Fibroblast of skin of scalp (primary cell): ENCODE measurements at places on chromosomes 11 and 22.

DNA sequence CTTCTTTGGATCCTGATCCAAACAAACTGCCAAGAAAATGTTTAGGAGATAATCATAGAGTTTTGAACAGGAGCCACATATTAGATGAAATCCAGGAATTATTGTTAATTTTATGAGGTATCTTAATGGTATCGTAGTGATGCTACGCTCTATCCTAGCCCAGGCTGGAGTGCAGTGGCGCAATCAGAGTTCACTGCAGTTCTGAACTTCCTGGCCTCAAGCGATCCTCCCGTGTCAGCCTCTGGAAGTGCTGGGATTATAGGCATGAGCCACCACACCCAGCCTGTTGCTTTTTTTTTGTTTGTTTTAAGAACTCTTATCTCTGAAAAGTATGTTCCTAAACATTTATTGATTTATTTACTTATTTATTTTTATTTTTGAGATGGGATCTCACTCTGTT, 2.4 kb downstream of the GSTT4 start:
- no peak for DNase-seq

DNA sequence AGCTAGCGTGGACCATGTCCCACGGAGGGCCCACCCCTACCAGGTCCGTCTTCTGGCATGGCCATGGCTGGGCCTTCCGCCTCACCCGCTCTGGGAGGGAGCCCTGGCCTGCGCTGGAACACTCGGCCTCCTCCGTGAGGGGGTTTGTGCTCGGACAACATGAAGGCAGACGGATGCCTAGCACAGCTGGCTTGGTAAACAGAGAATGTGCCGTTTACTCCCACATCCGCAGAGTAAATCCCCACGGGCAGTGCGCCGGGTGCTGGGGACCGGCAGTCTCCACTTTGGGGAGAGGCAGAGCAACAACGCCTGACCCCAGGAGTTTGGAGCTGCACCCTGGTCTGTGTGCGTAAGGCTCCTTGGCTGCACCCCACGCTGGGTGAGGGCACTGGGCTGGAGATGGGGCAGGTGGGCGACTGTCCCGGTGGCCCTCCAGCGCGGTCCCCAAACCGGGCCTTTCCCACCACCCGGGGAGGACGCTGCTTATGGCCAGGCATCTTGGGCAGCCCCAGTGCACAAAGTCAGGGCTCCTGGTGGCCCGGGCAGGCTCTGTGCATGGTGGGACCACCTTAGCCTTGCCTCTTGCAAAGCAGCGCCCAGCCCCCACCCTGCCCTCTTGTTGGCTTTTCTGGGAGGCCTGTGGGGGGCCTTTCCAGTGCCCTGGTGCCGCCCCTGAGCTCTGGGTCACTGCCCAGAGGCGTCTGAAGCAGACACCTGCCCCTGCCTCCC, 30.7 kb upstream of the MUC5AC start:
- DNase-seq = no peak

- no peak for DNase-seq
Measured at GRCh38 chr11:44539971-44540370, 25.5 kb upstream of the CD82 start.

DNA sequence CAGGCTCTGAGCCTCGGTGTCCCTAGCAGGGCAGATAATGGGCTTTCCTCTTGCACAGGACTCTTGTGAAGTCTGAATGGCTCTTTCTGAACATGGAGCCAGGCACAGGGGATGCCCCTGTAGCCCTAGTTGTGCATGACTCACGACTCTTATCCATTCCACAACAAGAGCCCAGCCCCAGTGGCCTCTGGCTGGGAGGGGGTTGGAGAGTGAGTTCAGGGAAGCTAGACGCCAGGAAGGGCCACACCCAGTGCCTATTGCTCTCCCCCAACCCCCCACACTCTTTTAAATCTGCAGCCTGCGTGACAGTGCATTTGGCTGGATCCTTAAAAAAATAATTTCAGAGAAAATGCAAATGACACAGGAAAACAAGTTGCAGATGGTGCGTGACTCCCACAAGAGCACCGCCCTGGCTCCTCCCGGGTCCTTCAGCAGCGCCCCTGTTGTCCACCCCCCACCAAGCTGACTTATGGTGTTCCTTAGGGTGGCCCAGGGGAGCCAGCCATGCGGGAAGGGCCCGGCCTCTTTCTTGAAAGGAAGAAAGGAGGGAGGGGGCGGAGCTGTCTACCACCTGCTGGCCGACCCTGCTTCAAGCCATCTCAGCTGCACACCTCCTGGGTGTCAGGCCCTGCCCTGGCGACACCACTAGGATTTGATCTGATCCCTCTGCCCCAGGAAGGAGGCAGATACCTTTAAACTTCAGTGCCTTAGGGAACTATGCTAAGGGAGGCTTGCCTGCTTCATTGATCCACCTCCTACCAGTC, 74.7 kb downstream of the MN1 start:
- peak; percentile 98 for DNase-seq

- DNase-seq = no peak
Measured at GRCh38 chr22:49549256-49550140, 278.2 kb downstream of the BRD1 start.

- DNase-seq = no peak
Measured at GRCh38 chr22:25833091-25833490, 91.1 kb downstream of the MYO18B start.

GRCh38 chr11:33804471-33804870, 30.2 kb upstream of the FBXO3 start:
- DNase-seq = no peak

- DNase-seq = no peak
Measured at GRCh38 chr11:35126879-35127581, 11.9 kb upstream of the CD44 start.

- DNase-seq = peak; percentile 31
Measured at GRCh38 chr11:118437208-118438125, 1.2 kb downstream of the KMT2A start.

DNA sequence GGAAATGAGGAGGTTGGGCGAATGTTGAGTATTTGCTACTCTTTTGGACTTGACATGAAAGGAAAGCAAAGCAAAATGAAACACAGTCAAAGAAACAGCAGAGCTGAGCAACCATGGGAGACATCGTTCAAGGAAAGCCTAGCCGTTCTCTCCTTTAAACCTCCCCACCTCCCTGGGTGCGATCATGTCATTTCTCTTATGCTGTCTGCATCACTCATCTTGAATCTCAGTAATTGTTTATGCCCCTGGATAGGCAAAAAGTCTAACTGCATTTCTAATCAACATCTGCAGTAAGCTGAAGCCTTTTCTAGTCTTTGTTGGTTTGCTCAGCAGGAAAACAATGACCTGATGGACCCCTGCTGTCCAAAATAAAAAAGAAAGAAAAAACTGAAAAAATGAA, 107.0 kb downstream of the MSANTD4 start:
- no peak for DNase-seq

DNA sequence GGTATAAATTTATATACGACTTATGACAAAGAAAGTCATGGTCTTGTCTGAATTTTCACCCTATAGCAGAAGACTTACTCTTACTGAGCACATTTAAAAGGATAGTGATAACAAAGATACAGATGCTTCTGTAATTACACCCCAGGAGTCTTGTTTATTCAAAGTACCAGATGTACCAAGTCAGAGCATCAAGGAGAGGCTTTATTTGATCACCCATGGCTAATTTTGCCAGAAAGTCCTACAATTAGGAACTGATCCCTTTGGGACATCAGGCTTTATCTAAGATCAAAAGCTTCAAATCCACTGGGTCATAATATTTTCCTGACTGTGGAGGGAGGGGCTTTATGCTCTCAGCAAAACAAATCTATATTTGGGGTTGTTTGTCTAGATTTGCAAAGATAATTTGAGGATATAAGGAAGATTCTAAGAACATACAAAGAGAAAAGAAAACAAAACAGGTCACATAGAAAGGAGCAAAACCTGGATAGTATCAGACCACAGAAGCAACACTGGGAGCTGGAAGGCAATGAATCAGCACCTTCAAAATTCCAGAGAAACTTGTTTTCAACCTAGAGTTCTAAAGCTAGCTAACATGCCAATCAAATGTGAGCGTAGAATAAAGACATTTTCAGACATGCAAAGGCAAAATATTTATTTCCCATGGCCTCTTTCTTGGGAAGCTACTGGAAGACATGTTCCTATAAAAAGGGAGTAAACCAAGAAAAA, 124.8 kb upstream of the CSNK2A3 start:
- DNase-seq = no peak

DNA sequence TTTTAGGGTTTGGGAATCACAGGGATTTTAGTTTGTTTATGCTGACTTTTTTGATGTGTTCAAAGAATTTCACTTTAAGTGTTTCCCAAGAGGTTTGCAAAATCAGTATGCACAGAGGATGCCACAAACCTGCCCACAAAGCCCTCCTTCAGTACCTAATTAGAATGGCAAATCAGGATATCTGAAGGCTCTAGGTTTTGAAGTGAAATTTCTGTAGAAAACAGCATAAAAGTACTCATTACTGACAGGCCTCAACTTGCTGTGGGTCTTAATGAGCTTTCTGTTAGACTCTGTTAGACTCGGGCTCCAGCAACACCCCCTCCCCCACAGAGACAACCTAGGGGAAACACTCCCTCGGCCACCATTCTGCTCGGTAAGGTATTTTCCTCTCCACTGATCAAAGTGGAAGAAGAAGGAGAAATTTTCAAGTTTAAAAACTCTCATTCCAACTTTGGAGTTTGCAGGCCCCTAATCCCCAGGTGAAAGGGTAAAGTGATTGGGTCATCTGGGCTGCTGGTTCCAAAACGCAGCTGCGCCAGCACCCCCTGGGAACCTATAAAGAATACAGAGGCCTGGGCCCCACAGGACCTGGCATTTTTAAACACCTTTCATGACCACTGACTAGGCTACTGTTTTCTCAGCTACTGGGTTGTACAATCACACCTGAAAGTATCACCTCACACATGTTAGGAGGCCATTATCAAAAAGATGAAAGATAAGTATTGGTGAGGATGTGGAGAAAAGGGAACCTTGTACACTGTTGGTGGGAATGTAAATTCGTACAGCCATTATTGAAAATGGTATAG, 67.5 kb downstream of the PLEKHA7 start:
- DNase-seq = no peak

DNA sequence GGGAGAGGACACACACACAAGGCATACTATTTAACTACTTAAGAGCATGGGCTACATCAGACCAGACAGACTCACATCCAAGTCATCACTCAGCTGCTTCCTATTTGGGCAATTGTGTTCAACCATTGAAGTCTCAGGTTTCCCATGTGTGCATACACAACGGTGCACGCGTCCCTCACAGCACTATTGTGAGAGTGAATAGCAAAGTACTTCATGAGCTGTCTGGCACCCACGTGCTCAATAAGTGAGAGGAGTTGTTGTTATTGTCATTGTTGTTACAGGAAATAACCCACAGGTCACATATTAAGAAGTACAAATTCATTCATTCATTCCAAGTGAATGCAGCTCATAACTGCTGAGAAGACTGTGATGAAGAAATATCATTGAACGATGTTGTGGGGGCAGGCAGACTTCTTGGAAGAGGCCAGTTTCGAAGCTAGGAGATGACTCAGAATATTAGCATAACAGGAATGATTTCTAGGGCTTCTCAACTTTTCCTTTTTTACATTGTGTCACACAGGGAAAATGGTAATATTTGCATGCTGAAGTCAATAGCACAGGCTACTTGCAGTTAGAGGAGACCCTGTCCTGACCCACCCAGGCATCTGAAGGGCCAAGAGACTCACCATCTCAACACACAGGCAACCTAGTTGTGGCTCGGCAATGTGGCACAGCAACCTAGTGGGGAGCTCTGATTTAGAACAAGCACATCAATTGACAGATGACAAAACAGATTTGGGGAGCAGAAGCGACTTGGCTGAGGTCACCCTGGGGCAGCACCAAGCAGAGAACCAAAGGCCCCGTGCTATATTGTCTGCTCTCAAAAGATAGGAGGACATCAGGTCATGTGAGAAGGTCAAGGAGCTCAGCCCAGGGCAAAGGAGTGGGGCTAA, 606.0 kb downstream of the BUD13 start:
- DNase-seq = peak; percentile 27

DNA sequence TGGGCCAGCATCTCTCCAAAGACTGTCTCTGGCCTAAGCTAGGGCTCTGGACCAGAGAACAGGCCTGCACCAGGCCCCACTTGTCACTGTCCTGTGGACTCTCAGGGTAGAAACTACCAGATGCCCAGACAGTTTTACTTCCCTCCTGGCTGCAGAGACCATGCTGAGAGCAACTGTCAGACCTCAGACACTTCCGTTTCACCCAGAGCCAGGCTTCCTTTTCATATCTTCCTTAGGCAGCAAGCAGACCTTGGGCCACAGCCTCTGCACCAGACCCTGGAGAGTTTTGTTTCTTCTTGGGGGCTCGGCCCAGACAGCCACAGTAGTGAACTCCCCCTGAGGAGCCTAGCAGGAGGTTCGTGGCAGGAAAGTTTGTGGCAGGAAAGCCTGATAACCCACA, 12.1 kb upstream of the FCHSD2 start:
- no peak for DNase-seq

GRCh38 chr11:77302752-77303151, 1.3 kb upstream of the GDPD4 start:
- no peak for DNase-seq

GRCh38 chr11:10845589-10845988, 12.3 kb downstream of the ZBED5 start:
- DNase-seq = no peak

GRCh38 chr22:48658871-48659270, 1168.8 kb downstream of the BRD1 start:
- no peak for DNase-seq

DNA sequence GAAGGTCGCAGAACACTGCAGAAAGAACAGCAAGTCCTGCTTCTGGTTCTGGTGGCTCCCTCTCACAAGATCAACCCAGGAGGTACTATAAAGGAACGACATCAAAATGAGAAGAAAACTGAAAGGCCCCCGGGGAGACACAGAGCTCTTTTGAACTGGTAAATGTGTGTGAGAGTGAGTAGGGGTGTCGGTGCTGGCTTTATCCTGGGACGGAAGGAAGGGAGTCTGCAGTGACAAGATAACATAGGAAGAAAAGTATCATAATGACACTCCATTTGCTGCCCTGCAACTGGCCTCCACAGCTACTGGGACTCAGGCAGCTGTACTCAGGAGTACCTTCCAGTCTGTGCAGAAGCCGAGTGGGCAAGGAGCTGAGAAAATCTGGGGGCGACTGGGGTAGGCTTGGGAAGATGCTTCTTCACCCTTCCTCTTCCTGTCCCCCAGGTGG, 60.9 kb downstream of the ENTHD1 start:
- DNase-seq = no peak

DNA sequence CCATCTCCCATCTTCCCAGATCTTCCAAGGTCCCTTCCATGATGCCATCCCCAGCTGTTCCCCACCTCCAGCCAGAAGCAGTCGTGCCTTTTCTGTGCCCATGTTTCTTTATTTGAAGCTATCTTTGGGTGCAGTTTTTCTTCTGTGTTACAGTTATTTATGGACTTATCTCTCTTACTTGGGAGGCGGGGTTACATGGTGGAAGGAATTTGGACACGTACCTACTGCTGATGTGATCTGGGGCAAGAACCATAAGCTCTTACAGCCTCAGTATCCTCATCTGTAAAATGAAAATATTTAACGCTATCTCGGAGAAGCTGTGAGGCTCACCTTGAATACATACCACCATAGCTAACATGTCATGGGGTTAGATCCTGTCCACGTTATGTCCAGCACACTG, 98.9 kb downstream of the ZBTB16 start:
- DNase-seq = no peak
